ENCODE measurements at places on chromosomes 3 and 15. TPM values are rescaled to one million over a fixed set of nuclear protein-coding genes. Genes with fewer than 3 reads are reported as not detected.
A peak's percentile ranks its signal among the peaks of the same experiment; 100 is the strongest.

DNA sequence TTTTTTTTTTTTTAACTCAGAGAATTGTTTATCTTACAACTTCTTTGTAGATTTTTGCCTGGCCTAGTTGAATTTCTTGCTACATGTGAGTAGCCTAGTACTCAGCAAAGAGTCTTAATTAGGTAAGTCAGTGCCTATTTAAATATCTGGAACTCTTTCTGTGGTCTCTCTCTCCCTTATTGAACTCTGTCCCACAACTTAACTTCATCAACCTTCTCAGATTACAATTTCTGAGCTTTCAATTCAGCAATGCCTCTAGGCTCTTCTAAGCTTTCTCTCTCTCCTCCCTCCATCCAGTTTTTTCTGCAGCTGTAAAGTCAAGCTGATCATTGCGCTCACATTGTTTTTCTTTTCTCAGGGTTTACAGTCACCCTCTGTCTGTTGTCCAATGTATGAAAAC lies 517.6 kb upstream of the ROBO1 start:
- DNase-seq = no peak

The SLC38A3 gene
- 0.93 TPM for polyA plus RNA-seq

DNA sequence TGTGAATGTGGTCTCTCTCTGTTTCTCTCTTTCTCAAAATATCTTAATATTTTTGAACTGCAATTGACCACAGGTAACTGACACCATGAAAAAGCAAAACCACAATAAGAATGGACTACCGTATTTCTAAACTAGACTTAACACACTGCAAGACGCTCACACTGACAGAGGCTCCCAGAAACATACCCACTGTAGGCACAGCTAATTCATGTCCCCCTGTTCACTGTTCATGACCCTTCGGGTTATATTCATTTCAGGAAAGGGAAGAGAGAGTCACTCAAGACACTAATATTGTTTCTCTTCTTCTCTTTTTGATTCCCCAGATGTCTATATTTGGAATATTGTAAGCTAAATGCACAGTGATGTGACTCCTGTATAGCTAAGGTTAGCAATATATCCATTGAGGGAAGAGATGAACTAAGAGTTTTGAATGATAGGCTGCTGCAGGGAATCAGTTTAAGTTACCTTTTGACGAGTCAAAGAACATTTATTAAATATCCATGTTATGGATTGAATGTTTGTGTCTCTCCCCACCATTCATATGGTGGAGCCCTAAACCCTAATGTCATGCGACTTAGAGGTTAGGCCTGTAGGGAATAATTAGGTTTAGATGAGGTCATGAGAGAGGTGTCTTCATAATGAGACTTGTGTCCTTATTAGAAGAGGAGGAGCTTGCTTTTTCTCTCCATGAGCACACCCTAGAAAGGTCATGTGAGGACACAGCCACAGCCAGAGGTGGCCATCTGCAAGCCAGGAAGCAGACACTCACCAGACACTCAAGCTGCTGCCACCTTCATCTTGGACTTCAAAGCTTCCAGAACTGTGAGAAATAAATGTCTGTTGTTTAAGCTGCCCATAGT lies 216.6 kb upstream of the GRM7 start:
- DNase-seq = no peak

DNA sequence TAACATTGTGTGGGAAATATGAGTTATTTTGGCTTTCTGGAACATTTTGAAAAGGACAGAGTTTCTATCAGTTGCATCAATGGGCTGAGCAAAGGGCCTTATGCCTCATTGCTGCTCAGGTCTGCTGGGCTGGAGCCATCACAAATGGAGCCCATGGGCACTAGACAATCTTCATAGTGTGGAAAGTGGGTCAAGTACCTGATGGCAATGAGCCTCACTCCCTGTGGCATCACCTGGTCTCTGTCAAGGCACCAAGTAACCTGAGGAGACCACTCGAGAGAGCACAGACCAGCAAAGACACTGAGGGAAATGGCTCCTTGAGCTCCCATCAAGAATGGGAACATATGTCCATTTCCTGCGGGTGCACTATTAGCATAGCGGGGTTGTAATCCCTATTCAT lies 96.7 kb upstream of the PPP2R3A start:
- no peak for DNase-seq

The PODXL2 gene
- polyA plus RNA-seq = 1.2 TPM

GRCh38 chr3:48429960-48430707 lies at the start of gene PLXNB1:
PLXNB1 (minus strand) TSS chr3:48430086; CDS start chr3:48424611, 5,475 bp downstream.
- peak; percentile 55 for DNase-seq

DNA sequence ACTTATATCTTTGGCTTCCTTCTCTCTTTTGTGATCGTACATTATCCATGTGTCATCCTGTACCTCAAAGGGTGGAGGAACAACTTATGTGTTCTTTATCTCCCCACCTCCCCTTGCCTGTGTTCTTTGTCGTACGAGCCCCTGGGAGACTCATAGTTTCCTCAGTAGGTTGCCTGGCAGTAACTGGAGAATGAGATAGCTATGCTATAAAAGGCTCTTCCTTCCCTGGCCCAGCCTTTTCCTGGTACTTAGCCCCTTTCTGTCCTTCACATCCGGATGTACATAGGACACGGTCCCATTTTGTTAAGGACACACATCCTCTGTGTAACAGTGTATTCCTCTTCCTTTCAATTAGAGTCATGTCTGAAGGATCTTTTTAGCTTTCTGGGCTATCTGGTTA lies 32.1 kb downstream of the PLCL2 start:
- no peak for DNase-seq

GRCh38 chr3:173932624-173933023 lies 535.1 kb downstream of the NLGN1 start:
- DNase-seq = peak; percentile 92

The IGSF11 gene
- not detected for polyA plus RNA-seq

GRCh38 chr3:14550181-14550580 lies 10.0 kb upstream of the GRIP2 start:
- DNase-seq = no peak

DNA sequence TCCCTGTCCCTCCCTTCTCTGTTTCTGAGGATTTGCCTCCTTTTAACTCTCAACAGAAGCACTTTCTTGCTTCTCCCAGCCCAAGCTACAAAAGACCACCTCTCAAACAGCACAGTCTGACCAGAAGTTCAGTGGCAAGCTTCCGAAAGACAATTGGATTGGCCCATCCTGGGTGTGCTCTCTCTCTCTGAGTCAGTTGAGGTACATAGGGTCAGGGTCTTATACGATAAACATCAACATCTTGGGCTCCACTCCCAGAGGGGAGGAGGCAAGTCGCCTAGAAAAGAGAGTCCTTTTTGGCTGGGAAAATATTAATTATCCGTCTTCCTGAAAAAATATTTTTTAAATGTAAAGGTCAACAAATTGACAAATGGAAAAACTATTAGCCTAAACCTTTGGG lies 155.8 kb downstream of the TMCO5A start:
- DNase-seq = no peak

GRCh38 chr3:130582457-130583153 lies 65.6 kb downstream of the COL6A6 start:
- DNase-seq = peak; percentile 19

The SLC28A1 gene
- not detected for polyA plus RNA-seq

DNA sequence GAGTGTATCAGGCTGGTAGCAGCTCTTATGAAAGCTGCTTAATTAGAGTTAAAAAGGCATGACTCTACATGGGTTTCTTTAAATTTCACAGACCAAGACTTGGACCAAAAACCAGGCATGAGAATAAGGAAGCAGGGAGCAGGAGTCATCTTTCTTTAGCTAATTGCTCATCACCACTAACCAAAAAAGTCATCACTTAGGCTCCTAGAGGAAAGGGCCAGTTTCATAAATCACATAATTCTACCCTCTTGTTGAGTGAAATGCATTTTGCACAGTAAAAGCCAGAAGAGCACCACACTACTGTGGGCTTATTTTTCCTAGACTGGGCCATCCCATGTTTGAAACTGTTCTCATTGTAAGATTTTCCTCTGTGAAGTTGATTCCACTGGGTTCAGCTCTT lies 175.6 kb downstream of the GREM1 start:
- peak; percentile 45 for DNase-seq

DNA sequence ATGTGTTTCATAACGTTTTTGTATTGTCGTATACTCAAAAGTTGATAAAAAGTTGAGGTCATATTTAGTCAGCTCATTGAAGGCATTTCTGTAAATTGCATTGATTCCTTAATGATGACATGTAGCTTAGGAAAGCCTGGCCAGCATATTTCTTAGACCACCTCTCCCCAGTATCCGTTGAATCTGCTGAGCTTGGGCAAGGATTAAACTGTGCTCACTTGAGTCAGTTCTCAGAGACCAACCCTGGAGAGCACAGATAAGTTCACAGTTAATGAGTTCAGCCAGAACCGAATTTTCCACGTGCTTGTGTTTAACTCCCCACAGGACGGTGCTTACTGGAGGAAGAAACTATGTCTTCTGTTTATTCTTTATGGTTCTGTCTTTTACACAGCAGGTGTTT lies 132.7 kb downstream of the SLC25A26 start:
- DNase-seq = peak; percentile 17

DNA sequence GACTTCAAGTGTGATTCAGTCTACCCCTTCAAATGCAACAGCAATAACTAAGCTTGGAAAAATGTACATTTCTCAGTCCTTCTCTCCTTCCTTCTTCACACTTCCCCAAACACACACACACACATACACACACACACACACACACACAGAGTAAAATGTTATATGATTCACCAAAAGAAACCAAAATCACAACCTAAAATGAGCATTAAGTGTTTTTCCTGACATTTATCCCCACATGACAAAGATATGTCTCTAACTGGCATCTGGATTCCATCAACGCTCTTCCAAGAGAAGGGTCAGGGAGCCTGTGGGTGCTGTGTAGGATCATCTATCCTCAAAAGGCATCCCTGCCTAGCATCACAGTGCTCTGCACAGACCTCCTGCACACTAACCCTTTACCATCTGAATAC lies 21.0 kb downstream of the PDZRN3 start:
- DNase-seq = peak; percentile 86

GRCh38 chr15:66413579-66413978 lies 26.9 kb downstream of the MAP2K1 start:
- DNase-seq = no peak

The GOLGA8S gene
- not detected for polyA plus RNA-seq

- DNase-seq = no peak
Measured at GRCh38 chr3:38613426-38613825, 36.1 kb downstream of the SCN5A start.

GRCh38 chr15:100723315-100723801 lies 121.0 kb downstream of the ASB7 start:
- DNase-seq = no peak

The GOLGA8T gene
- not detected for polyA plus RNA-seq

DNA sequence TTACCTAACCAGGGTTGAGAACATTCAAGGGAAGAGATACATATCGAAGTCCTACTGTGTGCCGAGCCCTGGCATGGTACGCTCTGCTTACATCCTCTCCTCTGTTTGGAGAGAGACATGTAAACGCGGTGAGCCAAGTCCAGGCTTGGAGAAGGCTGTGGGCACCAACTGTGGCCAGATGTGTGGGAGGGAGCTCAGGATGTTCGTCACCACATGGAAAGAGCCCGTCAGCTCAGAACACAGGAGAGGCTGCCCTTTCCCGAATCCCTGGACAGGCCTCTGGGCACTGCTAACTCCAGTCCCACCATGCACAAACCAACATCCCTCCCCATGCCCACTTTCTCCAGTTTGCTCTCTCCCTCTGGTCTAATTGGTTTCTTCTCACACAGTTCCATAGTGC lies 43.0 kb downstream of the MESD start:
- DNase-seq = peak; percentile 66

The EPHA3 gene
- polyA plus RNA-seq = not detected

DNA sequence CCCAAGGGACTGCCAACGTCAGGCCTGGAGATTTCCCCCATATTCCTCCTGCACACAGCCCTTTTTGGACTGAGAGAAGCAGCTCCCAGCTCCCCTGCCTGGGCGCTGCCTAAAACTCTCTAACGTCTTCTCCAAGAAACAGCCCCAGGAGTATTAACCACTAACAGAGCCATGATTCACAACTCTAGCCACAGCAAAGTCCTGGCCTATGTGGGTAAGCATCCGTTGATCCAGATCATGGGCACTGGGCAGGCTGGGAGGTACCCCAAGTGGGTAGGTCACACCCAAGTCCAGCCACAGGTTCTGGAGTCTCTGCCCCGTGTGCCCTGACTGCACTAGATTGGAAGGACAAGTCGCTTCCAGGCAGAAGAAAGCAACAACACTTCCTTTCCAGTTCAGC lies 31.9 kb downstream of the NBEAL2 start:
- DNase-seq = no peak

The ALPK3 gene
- polyA plus RNA-seq = not detected

- DNase-seq = no peak
Measured at GRCh38 chr3:187832202-187832601, 86.9 kb upstream of the BCL6 start.

The TRIM42 gene
- not detected for polyA plus RNA-seq

The ZBED2 gene
- not detected for polyA plus RNA-seq

DNA sequence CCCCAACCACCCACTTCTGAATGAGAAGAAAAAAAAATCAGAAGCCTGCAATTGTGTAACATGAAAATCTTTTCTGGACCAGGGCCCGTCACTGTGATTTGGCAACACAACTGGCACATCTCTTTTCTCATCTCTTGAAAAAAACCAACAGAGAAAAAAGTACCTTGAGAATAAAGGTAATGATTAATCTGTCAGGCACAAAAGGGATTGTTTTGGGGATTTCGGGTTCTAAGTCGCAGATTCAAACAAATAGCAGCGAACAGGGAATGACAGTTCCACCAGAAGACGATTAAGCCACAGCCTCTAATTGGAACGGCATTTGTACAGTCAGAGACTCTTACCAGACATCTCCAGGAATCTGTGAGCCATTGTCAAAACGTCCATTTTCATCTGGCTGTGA lies at the start of gene AQP9:
TSS of gene AQP9 (plus strand) at position 276 of the 400 bp plus-strand sequence. CDS start 185 bp downstream, outside the sequence.
- DNase-seq = peak; percentile 40

DNA sequence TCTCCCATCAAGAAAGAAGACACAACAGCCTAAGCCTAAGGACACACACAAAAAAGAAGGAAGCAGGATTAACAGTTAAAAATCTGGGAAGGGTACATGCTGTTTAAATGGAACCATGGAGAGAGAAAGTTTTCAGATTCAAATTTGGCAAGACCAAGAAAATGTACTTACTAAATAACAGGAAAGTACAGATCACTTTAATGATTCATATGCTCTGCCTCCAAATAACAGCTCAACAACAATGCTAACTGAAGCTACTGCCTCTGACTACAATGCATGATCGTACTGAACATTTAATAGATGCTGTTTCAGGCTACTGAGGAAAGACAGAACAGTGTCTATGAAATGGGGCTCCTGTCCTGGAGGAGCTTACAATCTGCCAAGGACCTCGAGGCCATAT lies 8.4 kb upstream of the NMB start:
- peak; percentile 68 for DNase-seq

The DUOXA2 gene
- polyA plus RNA-seq = not detected

The PAQR9 gene
- polyA plus RNA-seq = not detected

The SI gene
- polyA plus RNA-seq = not detected

The MGLL gene
- 184 TPM for polyA plus RNA-seq

- peak; percentile 38 for DNase-seq
Measured at GRCh38 chr3:183131735-183132134, 30.8 kb downstream of the LAMP3 start.

- DNase-seq = peak; percentile 62
Measured at GRCh38 chr15:67307156-67307555, 52.6 kb downstream of the IQCH start.

The IQCF5 gene
- not detected for polyA plus RNA-seq

The MYL3 gene
- polyA plus RNA-seq = 0.68 TPM

Data from GM23248 (cell line).